ENCODE measurements at places on chromosomes 3 and 15.

- DNase-seq: no peak
These were observed 32.0 kb upstream of the SLCO3A1 start for GRCh38 chr15:91821458-91821857.

GRCh38 chr15:90665288-90666134, 51.6 kb upstream of the BLM start:
- DNase-seq: peak; percentile 61

DNA sequence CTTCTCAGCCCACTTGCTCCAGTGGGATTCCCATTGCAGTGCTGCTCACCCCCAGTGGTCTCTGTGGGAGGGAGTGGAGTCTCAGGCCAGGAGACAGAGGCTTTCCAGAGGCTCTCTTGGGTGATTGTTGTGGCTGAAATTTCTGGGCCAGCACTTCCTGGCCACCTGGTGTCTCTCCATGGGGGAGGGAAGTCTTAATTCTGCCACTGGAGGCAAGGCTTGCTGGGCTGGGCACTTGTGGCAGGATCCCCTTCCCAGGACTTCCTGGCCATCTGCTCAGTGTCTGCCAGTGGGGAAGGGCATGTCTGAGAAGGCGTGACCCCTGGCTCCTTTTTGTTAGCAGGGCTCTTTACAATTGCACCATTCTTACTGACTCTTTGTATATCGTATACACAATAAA, 351.8 kb downstream of the GABRB3 start:
- DNase-seq: peak; percentile 3

GRCh38 chr15:49462232-49462844, 39.3 kb downstream of the FGF7 start:
- peak; percentile 51 for DNase-seq

- no peak for DNase-seq
These were observed 96.0 kb upstream of the PPP2R3A start for GRCh38 chr3:135869439-135870105.

- DNase-seq: no peak
These were observed 11.9 kb downstream of the C2CD4B start for GRCh38 chr15:62153228-62153627.

- no peak for DNase-seq
These were observed 139.6 kb downstream of the TMCO5A start for GRCh38 chr15:38074029-38074428.

DNA sequence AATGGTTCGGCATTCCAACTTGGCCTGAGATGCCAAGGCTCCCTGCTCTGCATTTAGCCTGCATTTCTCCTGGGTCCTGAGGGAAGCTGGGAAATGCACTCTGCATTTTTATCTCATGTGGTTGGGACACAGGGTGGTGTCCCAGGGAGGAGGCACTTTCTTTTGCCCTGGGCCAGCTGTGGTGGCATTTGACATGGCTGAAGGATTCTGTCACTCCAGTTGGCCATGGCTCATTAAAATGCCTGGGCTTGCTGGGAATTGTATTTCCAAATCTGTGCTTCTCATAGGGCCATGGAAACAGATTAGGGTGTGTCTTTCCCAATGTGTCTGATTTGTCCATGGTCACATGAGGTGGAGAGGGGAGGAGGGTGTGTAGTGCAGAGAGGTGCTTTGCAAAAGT, 128.3 kb upstream of the RGMA start:
- DNase-seq: no peak

DNA sequence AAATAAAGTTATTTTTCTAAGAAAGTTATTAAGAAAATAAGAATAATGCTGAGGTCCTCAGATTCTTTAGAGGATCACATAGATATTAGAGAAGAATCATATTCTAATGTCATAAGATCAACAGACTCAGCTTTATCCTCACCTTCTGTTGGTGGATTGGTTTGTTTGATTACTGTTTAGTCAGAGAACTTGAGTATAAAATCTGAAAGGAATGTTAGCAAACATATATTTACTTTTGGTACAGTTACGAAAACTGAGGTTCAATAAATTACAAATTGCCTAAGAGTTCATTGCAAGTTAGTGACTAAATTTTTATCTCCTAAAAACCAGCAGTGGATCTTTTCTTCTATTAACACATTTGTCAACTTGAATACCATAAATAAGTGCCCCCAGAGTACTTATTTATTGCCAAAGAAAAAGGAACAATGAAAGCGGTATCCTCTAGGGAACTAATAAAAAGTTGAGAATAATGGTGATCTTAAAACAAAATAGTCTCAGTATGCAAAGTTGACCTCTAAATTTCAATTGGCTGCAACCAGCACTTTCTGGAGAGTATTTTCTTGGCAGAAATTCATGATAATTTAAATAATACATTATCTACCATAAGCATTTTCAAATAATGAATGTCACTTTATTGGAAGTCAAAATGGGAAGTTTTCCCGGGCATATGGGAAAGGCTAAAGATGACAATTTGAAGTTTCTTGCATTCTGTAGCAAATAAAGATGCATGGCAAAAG, 296.8 kb downstream of the OTOL1 start:
- no peak for DNase-seq

DNA sequence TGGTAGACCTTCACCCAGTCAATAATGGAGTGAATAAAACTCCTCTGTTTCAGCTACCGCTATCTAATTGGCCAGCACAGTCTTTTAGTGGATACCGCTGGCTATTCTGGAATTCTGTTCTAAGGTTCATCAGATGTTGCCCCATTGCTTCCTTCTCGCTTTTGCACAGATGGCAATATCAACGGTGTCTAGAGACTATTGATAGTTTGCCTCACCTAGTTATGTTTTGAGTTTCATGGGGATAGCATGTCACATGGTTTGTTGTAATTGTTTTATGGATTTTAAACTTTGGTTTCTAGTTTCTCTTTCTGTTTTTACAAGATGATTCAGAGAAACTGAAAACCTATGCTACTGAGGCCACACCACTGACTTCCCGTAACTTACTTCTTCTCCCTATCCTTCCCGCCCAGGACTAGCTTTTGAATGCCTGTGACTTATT, 2.0 kb downstream of the XRN1 start:
- peak; percentile 73 for DNase-seq

GRCh38 chr15:81375461-81375860, 1.4 kb upstream of the TMC3 start:
- DNase-seq: no peak

DNA sequence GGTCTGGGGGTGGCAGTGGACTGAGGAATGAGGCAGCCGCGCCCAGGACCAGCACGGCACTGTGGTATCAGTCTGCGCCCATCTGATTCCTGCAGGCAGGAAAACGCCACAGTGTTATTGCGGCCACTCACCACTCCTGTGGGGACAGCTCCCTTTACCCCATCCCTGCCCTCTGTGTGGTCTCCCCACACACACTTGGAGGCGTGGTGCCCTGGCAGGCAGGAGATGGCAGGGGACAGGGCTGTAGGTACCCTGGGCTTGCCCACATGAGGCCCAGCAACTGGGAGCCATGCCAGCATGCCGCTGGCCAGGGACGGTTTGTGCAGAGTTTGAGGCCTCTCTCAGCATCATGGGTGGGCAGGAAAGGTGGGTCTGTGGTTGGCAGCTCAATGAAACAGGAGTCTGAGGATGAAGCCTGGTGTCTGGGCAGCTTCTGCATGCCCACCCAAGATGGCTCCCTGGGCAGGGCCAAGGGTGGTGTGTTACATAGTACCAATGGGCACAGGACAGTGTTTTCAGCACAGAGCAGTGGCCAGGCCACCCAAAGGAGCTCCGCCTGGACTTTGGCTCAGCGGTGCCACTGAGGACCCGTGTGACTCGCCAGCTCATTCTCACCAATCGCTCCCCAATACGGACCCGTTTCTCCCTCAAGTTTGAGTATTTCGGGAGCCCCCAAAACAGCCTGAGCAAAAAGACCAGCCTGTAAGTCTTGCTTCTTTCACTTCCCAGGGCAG, 27.2 kb downstream of the ACAA1 start:
- no peak for DNase-seq

DNA sequence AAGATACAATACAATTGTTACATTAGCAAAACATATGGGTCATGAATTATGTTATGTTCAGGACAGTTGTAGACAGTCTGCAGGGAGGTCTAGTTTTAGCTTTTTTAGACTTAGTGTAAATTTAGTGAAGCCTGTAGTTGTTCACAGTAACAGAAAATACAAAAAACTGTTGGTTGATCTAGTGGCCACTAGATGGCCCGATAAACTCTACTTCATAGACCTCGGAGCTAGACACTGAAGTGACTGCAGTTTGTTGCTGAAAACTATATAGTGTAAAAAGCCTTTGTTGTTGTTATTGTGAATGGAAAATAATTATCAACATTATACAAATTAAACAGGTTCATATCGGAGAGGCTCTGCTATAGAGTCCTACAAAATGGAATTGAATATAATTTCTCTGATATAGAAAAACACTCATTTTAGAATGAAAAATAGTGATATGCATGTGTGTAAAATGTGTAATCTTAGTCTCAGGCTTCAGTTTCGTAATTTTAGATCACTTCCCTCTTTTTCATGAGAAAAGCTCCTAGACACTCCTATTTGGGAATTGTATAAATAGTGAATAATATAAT, 18.3 kb downstream of the MAGEL2 start:
- DNase-seq: peak; percentile 33

DNA sequence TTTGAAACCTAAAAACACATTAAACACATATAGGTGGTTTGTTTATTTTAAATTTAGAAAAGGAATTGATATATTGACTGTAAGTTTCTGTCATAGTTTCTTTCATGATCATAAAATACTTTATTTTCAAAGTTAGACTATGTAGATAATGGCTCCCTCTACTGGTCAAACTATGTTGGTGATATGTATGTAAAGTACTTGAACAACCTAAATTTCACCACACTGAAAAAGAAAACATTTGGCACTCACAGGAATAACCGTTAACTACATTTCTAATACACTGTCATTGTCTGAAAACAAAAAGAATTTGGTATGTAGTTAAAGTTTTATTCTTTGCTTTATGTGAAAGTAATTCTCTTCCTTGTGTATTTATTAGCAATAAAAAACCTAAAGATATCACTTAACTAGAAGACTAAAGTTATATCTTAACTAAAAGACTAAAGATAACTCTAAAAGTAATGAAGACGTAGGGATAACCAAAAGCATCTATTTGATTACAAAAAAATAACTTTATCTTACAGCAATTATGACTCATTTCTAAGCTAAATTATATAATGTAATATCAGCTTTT, 427.5 kb downstream of the VGLL3 start:
- peak; percentile 25 for DNase-seq

GRCh38 chr3:98552232-98553020, 20.6 kb downstream of the GPR15 start:
- DNase-seq: peak; percentile 40

All from MV-4-11 (cell line).